ENCODE measurements at places on chromosomes 3 and 15.

GRCh38 chr3:116083683-116084082 lies 361.6 kb downstream of the LSAMP start:
- DNase-seq, result no peak

GRCh38 chr3:125054062-125054448 lies 1.7 kb downstream of the HEG1 start:
- no peak for DNase-seq

- no peak for DNase-seq
These were observed 1.4 kb downstream of the TNIK start for GRCh38 chr3:171458864-171459136.

DNA sequence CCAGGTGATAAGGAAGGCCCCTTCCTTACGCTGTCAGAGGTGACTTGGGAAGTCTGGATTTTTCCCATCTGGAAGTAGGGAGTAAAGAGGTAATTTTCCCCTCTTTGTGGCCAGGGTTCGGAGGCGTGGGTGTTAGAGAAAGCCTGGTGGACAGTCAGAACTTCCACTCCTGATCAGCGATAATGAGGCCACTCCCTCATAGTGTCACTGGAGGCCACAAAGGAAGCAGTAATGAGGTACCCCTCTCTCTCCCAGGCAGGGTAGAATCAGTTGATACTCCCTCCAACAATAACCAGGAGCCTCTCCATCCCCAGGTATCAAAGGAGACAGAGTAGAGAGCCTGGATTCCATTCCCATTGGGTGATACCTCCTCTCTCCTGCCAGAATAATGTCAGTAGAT lies 30.0 kb downstream of the AP4E1 start:
- DNase-seq, result no peak

- no peak for DNase-seq
These were observed 27.6 kb upstream of the RAB7A start for GRCh38 chr3:128698211-128699047.

DNA sequence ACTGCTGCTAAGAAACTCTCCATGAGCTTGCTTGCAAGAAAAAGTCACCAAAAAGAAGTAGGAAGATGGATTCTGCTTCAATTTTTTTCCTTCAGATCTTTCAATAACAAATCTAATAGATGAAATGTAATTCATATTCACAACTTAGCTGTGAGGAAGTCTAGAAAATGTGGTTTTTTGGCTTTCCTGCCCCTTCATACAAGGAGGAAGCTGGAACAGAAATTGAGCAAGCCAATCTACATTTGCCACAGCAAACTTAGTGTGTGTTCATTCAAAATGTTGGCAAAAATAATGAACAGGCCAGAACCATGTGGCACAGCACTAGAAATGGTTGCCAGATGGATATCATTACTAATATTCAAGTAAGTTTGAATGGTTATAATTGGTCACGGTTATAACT lies 93.2 kb upstream of the NEDD4 start:
- no peak for DNase-seq

GRCh38 chr3:46027736-46028397 lies 584 bp upstream of the XCR1 start:
- no peak for DNase-seq

- DNase-seq, result no peak
These were observed 161.5 kb downstream of the FEZF2 start for GRCh38 chr3:62211675-62212429.

All from activated CD4-positive, alpha-beta T cell treated with anti-CD3 and anti-CD28 coated beads, Interleukin-2, amount 50 U/mL, for 24 hours (primary cell).